NCI-H1417 (cell line): ENCODE measurements at places on chromosomes 6 and 20.

DNA sequence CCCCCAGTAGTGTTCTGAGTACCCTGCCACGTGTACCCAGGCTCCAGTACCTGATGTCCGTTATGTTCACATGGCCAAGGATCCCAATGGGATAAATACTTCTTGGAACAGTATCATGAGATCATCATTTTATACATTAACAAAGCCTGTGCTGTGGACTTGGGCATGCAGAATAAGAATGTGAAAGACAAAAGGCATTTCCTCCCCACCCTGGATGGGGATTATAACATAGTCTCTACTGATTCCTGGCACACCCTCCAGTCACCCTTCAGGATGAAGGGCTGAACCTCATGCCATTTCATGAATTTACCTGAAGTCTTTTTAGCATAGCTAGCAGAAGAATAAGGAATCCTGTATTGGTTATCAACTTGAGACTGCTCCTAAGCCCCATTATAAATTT lies 2.8 kb downstream of the TNFRSF21 start:
- DNase-seq, result no peak

DNA sequence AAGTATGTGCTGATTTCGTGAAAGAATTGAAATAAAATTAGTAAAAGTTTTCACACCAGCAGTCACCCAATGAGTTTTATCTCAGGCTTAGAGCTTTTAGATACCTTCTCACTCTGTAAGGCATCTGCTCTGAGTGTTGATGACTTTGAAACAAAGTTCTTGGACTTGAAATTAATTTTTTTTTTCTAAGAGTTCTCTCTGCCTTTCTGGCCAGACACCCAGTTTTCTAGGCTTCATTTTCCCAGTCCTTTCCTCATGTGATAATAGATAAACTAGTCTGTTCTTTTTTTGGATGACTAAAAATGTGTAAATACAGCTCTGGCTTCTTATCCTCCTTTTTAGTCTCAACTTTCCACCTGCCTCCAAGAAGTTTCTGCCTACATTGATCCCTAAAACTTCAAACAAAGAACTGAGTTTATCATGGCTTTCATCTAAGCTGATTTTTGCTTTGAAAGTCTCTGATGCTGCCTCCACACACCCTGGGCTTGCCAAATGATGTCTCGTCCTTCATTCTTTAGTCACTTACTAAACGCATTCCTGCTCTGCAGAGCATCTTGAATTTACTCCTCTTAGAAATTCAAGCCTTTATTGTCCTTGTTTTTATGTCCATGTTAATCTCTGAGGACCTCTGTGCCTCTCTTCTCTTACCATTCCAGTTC lies 32.7 kb downstream of the SLX4IP start:
- no peak for DNase-seq

- peak; percentile 51 for DNase-seq
Observed at GRCh38 chr6:33987531-33988021, 158.3 kb downstream of the GRM4 start.

DNA sequence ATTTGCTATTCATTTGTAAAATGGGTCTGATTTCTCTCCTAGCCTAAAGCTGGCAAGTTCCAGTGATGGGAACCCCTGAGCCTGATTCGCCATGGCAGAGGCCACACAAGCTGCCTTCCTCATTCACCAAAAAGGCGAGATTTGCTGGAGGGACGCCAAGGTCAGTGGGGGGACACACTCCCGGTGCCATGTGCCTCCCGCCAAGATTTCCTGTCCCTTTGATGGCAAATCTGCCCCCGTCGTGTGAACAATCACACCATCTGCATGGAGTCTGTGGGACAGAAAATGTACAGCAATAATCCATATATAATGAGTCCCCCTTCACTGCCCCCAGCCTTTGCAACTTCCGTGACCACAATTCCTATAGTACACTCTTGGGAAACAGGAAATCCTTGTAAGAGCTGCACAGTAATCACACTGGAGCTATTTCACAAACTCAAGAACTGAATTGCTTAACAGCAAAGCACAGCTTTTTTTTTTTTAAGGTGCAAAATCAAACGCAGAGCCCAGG lies 15.7 kb upstream of the IGF2R start:
- no peak for DNase-seq

- DNase-seq, result no peak
Observed at GRCh38 chr6:109927052-109927451, 51.1 kb upstream of the GPR6 start.

DNA sequence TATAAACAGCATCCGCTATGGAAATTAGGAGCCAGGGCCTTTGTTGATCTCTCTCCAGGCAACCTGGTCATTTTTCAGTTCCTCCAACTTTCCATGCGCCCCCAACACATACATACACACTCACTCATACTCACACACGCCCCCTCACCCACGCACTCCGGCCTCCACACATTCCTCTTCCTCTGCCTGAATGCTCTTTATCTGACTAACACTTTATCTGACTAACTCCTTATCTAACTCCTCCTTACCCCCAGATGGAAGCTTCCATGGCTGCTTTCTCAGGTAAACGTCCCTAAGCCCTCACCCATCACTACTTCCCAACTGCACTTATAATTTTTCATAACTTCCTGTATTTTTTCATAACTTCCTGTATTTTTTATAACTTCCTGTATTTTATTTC lies 17.4 kb downstream of the CASS4 start:
- no peak for DNase-seq

DNA sequence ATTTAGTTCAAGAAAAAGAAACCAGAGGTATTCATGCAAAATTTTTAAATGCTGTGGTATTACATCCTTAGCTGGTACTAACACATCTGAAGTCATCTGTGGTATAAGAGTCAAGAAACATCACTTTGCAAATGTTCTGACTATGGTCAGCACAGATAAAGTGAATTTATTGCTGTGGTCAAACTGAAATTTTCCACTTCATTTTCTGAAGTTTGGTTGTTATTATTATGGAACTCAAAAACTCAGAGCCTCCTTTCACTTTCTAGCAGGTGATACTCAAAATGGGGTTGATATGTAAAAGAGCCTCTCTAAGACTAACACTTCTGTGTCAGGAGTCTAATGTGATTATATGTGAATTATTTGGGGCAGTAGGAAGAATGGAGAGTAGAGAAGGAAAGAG lies 257.8 kb downstream of the RNGTT start:
- DNase-seq, result no peak

DNA sequence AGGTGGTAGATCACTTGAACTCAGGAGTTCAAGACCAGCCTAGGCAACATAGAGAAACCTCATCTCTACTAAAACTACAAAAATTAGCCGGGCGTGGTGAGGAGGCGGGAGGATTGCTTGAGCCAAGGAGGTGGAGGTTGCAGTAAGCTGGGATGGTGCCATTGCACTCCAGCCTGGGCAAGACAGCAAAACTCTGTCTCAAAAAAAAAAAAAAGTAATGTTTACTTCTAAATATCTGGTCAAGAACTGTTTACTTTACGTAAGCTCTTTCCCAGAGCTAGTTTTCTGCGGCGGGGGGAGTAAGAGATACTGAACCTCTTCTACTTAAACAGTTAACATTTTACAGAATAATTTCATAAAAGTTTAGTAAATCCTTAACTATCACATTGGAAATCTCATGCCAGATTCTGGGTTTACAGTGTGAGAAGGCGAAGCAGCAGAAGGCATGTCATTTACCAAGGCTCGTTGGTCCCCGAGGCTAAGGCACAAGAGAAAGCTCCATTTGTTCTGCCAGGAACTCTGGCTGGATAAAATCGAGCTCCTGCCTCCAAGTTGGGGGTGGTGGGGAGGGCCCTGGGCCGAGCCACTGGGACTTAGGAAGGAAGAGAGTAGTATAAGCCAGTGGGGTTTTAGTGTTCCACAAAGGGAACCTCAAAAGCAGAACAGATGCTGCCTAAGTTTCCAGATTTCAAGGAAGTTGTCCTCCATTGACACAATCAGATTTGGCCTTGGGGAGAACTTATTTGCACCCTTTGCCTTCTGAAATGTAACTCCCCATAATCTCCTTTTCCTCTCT lies 41.7 kb downstream of the ARFGEF2 start:
- no peak for DNase-seq
